Muscle of back (tissue), 13 donors: ENCODE measurements at places on chromosomes 5 and 9. TPM values are rescaled to one million over a fixed set of nuclear protein-coding genes. Genes with fewer than 3 reads are reported as not detected.
A peak's percentile ranks its signal among the peaks of the same experiment; 100 is the strongest.

- peak; percentile 4 for DNase-seq
These were observed 826 bp upstream of the PRDM9 start for GRCh38 chr5:23506329-23507236.

DNA sequence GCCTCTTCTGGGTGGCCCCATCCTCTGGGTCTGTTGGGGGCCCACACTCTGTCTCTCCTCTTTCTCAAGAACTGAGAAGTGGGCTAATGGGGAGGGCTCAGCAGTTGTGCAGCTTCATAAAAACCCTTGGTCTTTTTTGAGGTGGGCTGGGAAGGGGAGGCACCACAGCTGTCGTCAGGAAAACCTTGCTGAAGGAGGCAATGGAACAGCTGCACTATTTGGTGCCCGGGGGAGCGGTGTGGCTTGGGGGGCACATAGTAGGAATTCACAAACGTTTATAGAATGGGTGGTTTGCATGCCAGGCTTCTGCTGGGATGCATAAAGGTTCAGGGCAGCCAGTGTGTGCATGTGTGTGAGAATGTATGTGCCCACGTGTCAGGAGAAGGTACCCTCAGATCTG, 3.2 kb upstream of the IER5L start:
- DNase-seq = no peak

Gene GKAP1
- 24.5 TPM for polyA plus RNA-seq

Gene SLC36A3
- not detected for polyA plus RNA-seq

DNA sequence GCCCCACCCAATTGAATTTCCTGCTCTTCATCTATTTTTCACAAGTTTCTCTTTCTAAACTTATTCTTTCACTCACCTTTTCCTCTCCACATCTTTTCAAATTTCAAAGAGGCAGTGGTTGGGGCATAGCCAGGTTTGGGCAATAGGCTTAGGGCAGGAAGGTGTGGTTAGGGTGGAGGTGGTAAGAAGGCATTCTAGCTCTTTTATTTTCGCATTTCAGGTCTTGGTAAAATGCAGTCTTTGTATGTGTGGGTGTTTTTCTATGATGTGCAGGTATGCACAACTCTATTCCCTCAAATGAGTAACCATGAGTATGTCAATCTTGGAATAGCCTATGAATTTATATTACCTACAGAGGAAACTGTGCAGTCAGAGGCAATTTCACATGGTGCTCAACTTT, 129.8 kb upstream of the IFNE start:
- DNase-seq = no peak

DNA sequence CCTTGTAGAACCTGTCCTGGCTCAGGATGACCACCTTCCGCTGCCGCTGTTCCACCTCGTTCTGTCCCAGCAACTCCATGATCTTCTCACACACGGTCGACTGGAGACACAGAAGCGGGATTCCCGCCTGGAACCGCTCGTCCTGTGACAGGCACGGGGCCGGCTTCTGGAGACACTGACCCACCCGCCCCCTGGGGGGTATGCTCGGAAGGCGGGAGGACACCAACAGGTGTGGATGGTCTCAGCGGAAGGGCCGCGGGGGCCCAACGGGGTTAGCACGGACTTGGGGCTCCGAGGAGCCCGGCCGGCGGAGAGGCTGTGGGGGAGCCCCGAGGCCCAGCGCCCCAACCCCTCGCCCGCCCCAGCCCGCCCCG, 530 bp downstream of the UCK1 start:
- no peak for DNase-seq

Gene NR5A1
- not detected for polyA plus RNA-seq

- DNase-seq = peak; percentile 58
These were observed 68.8 kb downstream of the ANKRD55 start for GRCh38 chr5:56164376-56164775.

- DNase-seq = peak; percentile 46
These were observed 37.1 kb downstream of the PRDM6 start for GRCh38 chr5:123125962-123126732.

DNA sequence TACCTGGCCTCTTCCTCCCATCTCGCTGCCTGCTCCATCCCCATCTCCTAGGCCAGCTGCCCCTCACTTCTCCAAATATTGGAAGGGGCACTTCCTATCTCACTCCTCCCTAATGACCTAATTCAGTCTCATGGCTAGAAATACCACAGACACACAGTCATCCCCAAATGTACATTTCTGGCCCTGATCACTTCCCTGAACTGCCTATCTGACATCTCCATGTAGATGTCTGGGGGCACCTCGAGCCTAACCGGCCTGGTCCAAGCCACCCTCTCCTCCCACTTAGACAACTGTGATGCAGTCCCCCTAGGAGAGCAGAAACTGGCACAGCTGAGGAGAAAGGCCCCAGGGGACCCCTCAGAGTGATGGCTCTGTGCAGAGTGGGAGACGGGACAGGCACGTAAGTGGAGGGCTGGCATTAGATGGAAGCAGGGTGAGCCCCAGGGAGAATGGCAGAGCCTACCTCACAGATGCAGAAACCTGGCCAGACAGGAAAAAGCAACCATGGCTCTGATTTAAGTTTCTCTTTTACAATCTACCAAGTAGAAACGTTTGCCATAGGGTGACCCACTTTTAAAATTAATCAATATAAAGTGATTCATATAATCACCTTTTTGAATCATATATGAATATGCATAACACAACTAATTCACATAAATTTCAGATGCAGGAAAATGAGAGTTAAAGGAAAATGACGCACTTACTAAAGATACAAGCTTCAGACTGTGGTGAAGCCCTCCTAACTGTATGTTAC, 22.1 kb downstream of the CAMSAP1 start:
- DNase-seq = no peak

DNA sequence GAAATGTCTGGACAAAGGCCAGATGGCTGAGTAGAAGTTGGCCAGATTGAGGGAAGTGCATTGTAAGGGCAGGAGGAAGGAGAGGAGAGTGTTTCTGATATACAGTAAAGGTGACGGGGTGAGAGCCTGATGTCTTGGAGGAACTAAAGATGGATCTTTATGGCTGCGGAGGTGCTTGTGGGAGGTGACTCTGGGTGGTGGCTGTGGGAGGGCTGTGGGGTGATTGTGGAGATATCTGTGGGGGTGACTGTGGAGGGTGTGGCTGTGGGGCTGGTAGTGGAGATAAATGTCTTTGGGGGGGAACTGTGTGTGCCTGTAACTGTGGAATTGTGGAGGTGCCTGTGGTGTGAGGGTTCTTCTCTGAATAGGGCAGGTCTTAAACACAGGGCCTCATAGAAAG, 121.4 kb downstream of the CMYA5 start:
- no peak for DNase-seq

- no peak for DNase-seq
These were observed 28.6 kb upstream of the TAS2R1 start for GRCh38 chr5:9658706-9659105.

- DNase-seq = no peak
These were observed 526 bp upstream of the CD14 start for GRCh38 chr5:140633501-140633900.

DNA sequence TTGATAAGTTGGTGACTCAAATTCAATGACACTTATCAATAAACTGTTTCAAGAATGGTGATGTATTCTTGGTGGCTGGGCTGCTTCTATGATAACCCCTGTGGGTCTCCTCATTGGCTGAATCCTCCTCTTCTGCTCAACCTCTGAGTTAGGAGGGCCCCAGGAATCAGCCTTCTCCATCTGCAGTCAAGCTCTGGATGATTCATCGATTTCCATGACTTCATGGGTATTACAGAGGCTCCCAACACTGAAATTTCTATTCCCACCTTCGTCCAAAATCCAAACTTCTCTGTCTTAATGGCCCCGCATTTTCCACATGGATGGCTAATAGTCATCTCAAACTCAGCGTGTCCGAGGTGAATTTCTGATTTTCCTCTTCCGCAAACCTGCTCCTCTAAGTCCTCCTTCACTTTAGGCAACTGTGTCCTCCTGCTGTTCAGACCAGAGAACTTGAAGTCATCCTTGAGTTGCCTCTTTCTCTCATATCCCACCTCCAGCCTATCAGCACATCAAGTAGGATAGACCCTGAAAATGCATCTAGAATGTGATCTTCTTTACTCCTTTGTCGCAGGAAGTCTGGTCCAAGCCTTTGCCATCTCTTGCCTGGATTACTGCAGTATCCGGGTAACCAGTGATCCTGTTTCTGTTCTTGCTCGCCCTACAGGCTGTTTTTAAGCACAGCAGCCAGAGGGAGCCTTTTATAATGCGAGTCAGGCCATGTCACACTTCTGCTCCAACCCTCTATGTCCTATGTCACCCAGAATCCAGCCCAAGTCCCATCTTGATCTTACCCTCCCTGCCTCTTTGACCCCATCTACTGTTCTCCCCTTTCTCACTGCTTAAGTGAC, 41.4 kb upstream of the IL7R start:
- no peak for DNase-seq

- DNase-seq = no peak
These were observed 58.7 kb downstream of the FBXL7 start for GRCh38 chr5:15558681-15559080.

DNA sequence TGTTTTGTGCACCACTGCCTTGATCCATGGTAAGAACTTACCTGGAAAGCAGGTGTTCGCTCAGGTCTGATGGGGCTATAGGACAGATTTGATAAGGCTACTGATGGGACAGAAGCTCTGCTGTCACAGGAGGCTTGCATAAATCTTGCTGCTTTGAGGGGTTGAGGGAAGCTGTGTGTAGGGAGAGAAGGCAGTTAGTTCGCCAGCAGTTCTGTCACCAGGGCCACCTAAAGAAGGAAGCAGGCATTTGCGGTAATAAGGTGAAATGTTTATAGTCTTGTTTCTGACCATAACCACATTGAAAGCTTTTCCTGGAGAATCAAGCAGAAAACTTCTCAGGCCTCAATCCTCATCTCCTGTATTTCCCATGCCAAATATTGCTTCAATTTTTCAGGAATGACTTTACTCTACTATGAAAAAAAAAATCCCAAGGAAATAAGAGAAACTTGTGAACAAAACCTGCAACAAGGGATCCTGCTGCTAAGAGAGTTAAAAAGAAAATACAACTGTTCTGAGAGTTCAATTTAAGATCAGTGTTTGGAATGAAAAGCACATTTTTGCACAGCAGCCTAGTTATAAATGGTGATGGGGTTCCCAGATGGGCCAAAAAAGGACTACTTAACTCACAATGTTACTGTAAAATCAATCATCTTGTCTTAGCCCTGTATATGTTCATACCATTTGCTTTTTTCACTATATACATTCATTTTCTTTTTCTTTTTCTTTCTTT, 122.0 kb upstream of the RANBP3L start:
- peak; percentile 53 for DNase-seq

DNA sequence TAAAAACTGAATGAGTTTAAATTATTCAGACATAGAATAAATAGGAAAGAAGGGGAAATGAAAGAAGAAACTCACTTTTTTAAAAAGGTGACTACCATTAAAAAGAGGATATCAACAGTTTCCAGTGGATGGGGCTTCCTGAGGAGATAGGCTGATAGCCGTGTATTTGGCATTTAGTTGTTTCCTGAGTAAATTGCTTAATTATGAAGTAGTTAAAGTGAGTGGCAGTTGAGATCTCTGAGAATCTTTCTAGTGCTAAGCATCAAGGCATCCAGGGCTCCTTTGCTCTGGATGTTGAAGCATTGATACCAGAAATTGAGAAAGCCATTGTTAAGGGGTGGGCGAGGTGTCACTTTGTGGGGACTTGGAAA, 2.7 kb downstream of the TNFAIP8 start:
- DNase-seq = no peak

DNA sequence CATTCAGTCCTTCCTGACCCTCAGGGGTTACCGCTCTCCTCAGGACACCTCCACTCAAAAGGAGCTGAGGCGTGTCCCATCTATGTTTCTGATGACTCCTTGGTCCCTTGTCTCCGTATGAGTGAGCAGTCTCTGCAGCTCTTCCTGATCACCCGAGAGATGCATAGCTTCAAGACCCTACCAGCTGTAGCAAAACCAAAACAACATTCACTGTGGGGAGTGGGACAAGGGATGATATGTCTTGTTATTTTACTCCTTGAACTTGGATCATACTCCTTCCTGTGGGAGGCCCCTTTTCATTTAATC, 14.4 kb downstream of the GLDC start:
- no peak for DNase-seq

GRCh38 chr9:137759649-137760321, 117.8 kb upstream of the CACNA1B start:
- no peak for DNase-seq

GRCh38 chr5:100270023-100270771, 265.0 kb upstream of the FAM174A start:
- peak; percentile 39 for DNase-seq

Gene WDR38
- polyA plus RNA-seq = 0.19 TPM

- DNase-seq = no peak
These were observed 123.1 kb upstream of the ANKRD55 start for GRCh38 chr5:56356121-56356835.

- DNase-seq = no peak
These were observed 161.4 kb downstream of the PAX5 start for GRCh38 chr9:36872641-36873040.

DNA sequence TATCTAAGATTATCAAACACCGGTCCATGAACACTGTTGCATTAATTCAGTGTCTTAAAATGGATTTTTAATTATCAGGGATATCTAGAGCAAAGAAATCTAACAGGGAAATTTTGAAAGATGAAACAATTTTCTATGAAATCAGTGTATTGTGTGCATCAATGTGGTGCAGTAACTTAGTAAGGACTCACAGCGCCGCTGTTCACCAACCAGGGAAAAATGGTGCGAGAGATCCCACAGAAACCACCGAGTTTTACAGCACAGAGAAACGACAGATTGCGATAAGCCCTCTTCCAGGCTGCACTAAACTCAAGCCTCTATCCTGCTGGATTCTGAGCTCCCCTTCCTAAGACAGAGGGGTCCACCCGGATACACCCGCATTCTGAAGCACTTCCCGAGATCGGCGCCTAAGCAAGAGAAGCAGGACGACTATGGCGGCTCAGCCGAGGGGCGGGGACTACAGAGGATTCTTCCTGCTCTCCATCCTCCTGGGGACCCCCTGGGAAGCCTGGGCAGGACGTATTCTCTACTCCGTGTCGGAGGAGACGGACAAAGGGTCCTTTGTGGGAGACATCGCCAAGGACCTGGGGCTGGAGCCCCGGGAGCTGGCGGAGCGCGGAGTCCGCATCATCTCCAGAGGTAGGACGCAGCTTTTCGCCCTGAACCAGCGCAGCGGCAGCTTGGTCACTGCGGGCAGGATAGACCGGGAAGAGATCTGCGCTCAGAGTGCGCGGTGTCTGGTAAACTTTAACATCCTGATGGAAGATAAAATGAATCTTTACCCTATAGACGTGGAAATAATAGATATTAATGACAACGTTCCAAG, at the start of gene PCDHGA7:
Gene PCDHGA7 (plus strand): TSS at position 274 of the 826 bp plus-strand sequence. CDS start 158 bp downstream, at position 432.
- DNase-seq = no peak

Gene TMEM203
- polyA plus RNA-seq = 31.7 TPM

GRCh38 chr9:94907264-94907936, 180.9 kb downstream of the AOPEP start:
- no peak for DNase-seq
